B cell (primary cell): ENCODE measurements at places on chromosomes 12 and 14.

- H3K27me3 ChIP-seq, result no peaks in the 10 kb centered on the region
- H3K36me3 ChIP-seq, result no peaks in the 10 kb centered on the region
- DNase-seq, result no peak
- no peak overlapping the region for H3K4me3 ChIP-seq
Observed at GRCh38 chr14:62053188-62053587, 291.0 kb downstream of the SNAPC1 start.

DNA sequence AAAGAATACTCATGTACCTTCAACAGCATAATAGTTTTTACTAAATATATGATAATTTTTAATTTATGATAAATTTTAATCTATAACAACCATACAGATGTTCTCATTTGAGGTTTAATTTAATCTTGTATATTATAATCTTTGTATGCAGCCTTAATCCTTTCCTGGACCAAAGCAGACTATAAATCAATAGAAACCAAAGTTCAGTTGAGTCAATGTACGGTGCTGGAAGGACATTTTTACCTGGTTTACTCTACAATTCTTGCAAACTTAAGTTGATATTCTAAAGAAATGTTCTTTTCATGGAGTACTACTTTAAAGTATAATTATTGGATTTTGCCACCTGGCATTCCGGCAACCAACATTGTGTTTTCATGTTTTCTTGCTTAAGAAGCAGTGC, 118.0 kb downstream of the STAB2 start:
- no peaks in the 10 kb centered on the region for H3K4me1 ChIP-seq
- H3K27me3 ChIP-seq, result no peaks in the 10 kb centered on the region
- no peak for DNase-seq
- no peak overlapping the region for H3K27ac ChIP-seq
- no peaks in the 10 kb centered on the region for H3K36me3 ChIP-seq
- H3K4me3 ChIP-seq, result no peak overlapping the region

- no peak for DNase-seq
- H3K27me3 ChIP-seq, result no peaks in the 10 kb centered on the region
- H3K4me3 ChIP-seq, result no peak overlapping the region
- peaks cover 50% of the 10 kb centered on the region for H3K36me3 ChIP-seq
- H3K27ac ChIP-seq, result no peak overlapping the region
Observed at GRCh38 chr14:77574446-77575115, 41.9 kb downstream of the SPTLC2 start.

GRCh38 chr14:91888641-91889476, 21.5 kb upstream of the TC2N start:
- no peaks in the 10 kb centered on the region for H3K4me1 ChIP-seq
- no peak for DNase-seq
- H3K36me3 ChIP-seq, result no peaks in the 10 kb centered on the region
- no peak overlapping the region for H3K4me3 ChIP-seq

DNA sequence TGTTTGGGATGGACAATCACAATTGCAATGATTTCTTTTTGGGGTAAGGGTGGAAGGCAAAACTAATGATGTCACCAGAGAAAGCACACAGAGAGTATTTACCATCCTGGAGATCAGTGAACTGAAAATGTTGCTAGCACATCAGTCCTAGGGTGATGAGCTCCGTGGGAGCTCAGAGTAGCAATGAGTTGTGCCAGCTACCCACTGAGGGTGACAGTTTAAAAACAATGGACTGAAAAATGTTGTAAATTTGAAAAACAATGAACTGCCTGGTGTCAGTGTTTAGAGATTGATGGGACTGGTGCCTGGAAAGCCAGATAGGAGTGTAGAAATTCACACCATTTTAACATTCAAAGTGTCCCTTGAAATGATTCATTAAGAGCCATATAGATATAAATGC, 198.5 kb downstream of the ATP23 start:
- H3K36me3 ChIP-seq, result no peaks in the 10 kb centered on the region
- no peaks in the 10 kb centered on the region for H3K27me3 ChIP-seq
- no peaks in the 10 kb centered on the region for H3K4me1 ChIP-seq
- H3K27ac ChIP-seq, result no peak overlapping the region
- DNase-seq, result no peak

- no peaks in the 10 kb centered on the region for H3K4me1 ChIP-seq
- no peaks in the 10 kb centered on the region for H3K27me3 ChIP-seq
- no peak overlapping the region for H3K27ac ChIP-seq
- H3K4me3 ChIP-seq, result no peak overlapping the region
- no peaks in the 10 kb centered on the region for H3K36me3 ChIP-seq
- no peak for DNase-seq
Observed at GRCh38 chr14:29643433-29644211, 284.0 kb downstream of the PRKD1 start.

- no peaks in the 10 kb centered on the region for H3K27me3 ChIP-seq
- peaks cover 85% of the 10 kb centered on the region for H3K4me1 ChIP-seq
- peak overlapping the region; percentile 55 for H3K4me3 ChIP-seq
Observed at GRCh38 chr14:61503167-61503801, 181.9 kb downstream of the PRKCH start.

DNA sequence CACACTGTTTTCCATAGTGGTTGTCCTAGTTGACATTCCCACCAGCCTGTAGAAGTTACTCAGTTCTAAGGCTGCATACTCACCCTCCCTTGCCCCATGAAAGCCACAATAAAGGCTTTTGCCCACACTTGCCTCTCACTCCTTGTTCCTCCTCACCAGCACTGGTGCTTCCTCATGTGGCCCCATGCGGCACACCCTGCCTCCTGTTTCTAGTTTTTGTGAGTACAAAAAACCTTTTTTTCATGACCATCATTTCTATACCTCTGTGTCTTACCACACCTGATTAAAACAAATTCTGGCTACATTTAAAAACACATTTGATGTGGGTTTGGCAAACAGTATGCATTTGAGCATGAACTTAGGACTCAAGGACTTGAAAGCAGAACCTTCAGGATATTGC, 40.7 kb upstream of the RIN3 start:
- H3K4me3 ChIP-seq, result no peak overlapping the region
- no peak overlapping the region for H3K27ac ChIP-seq
- H3K27me3 ChIP-seq, result no peaks in the 10 kb centered on the region
- DNase-seq, result no peak
- H3K4me1 ChIP-seq, result no peaks in the 10 kb centered on the region

DNA sequence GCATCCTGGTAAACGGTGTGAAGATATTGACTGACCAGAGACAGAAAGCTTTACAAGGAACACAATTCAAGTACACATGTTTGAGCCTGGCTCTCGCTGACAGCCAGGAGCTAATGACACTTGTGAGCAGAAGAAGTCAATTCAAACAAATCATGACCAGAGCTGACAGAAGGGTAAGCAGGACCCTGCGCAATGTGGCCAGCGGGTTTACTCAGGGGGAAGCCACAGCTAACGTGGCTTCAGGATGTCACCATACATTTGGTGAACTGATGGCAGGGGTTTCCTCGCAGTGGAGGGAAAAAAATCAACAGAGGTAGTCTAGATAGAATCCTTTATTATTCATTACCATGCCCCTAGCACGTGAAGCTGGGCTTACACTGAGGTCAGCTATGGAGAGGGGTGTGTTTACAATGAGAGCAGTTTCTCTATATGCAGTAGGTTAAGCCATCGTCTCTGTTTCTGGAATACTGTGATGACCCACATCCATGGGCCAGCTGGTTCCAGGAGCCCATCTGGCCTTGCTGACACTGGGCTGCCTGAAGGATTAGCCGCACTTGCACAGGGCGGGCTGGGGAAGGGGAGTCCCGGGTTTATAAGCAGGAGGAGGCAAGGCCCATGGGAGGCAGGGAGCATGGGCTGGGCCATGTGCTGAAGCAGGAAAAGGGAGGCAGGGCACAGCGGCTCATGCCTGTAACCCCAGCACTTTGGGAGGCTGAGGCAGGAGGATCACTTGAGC, 198.2 kb upstream of the PRMT8 start:
- no peaks in the 10 kb centered on the region for H3K4me1 ChIP-seq
- DNase-seq, result no peak
- H3K36me3 ChIP-seq, result no peaks in the 10 kb centered on the region
- no peak overlapping the region for H3K4me3 ChIP-seq
- no peaks in the 10 kb centered on the region for H3K27me3 ChIP-seq

- H3K27ac ChIP-seq, result no peak overlapping the region
- DNase-seq, result no peak
- H3K4me3 ChIP-seq, result no peak overlapping the region
- no peaks in the 10 kb centered on the region for H3K27me3 ChIP-seq
- no peaks in the 10 kb centered on the region for H3K36me3 ChIP-seq
- no peaks in the 10 kb centered on the region for H3K4me1 ChIP-seq
Observed at GRCh38 chr12:44457465-44457864, 418.6 kb downstream of the NELL2 start.

- no peak for DNase-seq
- no peaks in the 10 kb centered on the region for H3K27me3 ChIP-seq
- no peaks in the 10 kb centered on the region for H3K36me3 ChIP-seq
Observed at GRCh38 chr12:46147144-46147543, 121.7 kb downstream of the SLC38A1 start.

DNA sequence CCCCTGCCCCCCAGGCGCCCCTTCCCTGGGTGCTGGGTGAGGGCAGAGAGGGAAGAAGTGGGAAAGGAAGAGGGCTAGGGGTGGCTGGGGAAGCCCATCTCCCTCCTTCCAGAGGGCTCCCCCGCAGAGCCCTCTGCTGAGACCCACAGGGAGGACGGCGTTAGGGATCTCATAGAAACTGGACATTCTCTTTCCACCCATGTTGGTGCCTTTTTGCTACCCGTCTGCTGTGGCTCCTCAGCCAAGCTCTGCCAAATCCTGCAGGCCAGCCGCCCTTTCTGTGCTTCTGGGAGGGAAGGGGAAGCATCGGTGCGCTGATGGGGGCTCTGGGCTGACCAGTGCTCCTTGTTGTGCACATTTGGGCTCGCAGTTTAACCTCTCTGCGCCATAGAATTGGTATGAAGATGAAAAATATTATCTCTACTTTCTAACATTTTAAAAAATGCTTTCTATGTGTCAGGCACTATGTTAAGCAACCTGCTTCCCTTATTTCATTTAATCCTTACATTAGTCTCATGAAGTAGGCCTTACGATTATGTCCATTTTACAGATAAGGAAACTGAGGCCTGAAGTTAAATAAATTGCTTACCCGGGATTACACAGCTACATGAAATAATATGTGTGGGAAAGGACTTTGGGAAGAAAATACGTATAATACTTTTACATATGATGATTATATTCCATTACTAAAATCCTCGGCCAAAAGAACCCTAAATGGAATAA, 981 bp downstream of the SLC48A1 start:
- no peaks in the 10 kb centered on the region for H3K27me3 ChIP-seq
- H3K27ac ChIP-seq, result peak overlapping the region; percentile 54
- no peaks in the 10 kb centered on the region for H3K36me3 ChIP-seq
- peak overlapping the region; percentile 67 for H3K4me3 ChIP-seq
- peaks cover 27% of the 10 kb centered on the region for H3K4me1 ChIP-seq

GRCh38 chr14:85333841-85334240, 196.1 kb upstream of the FLRT2 start:
- no peaks in the 10 kb centered on the region for H3K4me1 ChIP-seq
- H3K27me3 ChIP-seq, result no peaks in the 10 kb centered on the region
- no peak overlapping the region for H3K27ac ChIP-seq
- no peaks in the 10 kb centered on the region for H3K36me3 ChIP-seq
- no peak overlapping the region for H3K4me3 ChIP-seq

DNA sequence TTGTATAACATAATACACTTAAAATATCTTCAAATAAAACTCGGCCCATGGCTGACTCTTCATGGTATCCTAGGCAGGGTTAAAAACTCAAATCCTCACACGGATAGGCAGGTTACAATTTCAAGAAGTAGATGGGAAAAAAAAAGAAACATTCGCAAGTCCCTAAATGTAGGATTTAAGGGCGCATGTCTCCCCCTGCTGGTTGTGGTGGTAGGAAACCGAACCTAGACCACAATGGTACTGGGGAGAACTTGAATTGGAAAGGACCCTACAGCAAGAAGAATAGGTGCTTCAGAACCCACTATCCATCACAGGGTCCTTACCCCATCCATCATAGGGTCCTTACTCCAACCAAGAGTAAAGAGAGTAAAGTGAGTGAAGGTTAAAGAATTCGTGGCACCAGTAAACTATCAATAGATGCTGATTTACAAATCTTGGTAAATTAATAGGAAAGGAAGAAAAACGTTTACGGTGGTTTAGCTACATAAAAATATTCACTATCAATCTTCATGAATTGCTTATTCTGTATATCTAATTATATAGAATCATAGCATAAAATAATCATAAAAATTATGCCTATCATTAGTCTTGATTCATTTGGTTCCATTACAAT, 3.3 kb upstream of the CIPC start:
- no peaks in the 10 kb centered on the region for H3K27me3 ChIP-seq
- peaks cover 23% of the 10 kb centered on the region for H3K4me1 ChIP-seq
- H3K36me3 ChIP-seq, result no peaks in the 10 kb centered on the region
- peak; percentile 85 for DNase-seq

GRCh38 chr12:40226705-40227104, 1.9 kb downstream of the LRRK2 start:
- no peaks in the 10 kb centered on the region for H3K27me3 ChIP-seq
- H3K4me1 ChIP-seq, result peaks cover 50% of the 10 kb centered on the region
- H3K4me3 ChIP-seq, result peak overlapping the region; percentile 94

DNA sequence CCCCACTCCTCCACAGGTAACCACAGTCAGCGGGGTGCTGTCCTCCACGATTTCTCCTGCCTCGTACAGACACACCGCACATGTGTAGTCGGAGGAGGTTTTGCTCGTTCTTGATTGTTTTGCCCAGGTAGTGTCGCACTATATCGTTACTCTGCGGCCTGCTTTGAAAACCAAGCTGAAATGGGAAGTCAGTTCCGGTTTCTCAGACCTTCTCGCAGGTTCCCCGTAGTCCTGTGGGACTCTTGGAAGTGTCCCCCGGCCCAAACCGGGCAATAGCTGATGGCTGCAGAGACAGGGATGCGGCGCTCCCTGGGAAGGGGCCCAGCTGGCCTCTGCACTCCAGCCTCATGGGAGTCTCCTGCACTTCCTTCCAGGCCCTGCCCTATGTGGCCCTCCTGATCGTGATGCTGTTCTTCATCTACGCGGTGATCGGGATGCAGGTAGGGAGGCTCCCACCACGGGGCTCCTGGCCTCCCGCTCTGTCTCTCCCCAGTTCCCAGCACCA, 141.3 kb upstream of the FKBP4 start:
- no peak overlapping the region for H3K27ac ChIP-seq
- peaks cover 3% of the 10 kb centered on the region for H3K27me3 ChIP-seq
- H3K4me1 ChIP-seq, result no peaks in the 10 kb centered on the region
- H3K36me3 ChIP-seq, result no peaks in the 10 kb centered on the region
- DNase-seq, result no peak

DNA sequence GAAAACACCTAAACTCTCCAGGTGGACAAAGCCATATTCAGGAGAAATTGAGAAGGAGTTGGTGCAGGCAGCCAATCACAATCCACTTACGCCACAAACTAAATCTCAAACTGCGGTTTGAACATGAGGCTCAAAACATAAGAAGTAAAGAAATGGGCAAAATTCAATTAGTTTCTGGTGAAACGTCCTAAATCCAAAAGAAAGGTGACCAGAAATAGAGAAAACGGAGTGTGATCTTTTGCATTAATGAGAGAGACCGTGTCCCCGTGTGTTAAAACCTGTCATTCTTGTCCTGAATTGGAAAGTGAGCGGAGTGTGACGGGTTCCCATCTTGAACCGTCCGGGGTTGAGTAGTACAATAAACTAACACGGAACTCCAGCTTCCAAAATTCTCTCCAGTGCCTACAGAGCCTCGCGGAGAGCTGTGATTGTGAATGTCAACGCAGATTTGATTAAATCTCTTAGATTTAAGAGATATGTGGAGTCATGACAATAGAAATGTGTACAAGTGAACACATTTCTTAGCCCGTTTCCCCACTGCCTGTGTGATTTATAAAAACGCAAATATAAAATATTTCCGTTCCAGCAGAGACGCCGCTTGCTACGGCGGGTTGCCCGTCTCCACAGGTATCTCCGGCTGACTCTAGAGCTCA, 595 bp upstream of the METAP2 start:
- H3K36me3 ChIP-seq, result peaks cover 7% of the 10 kb centered on the region
- H3K27me3 ChIP-seq, result no peaks in the 10 kb centered on the region
- peaks cover 16% of the 10 kb centered on the region for H3K4me1 ChIP-seq
- DNase-seq, result no peak
- peak overlapping the region; percentile 94 for H3K27ac ChIP-seq
